Activated CD4-positive, alpha-beta T cell treated with anti-CD3 and anti-CD28 coated beads, Interleukin-2, amount 10 ng/mL, durations not matched to agents 7 days and 5 days (primary cell): ENCODE measurements at places on chromosomes 12 and 14.

DNA sequence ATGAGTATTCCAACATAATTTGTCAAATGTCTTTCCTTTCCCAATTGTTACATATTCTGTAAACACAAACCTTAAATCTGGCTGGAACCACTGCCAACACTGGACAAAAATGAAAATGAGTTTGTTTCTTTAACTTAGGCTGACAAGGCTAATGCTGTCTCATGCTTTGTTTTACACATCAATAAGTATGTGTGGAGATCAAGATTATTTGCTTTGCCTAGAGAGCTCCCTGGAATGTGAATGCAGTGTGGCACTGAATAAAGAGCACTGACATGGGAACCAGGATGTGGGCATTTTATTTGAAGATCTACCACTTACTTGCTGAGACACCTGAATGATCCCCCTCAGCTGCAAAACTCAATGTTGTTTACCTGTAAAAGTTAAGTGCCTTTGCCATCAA lies 61.7 kb downstream of the RALGAPA1 start:
- DNase-seq, result no peak

- DNase-seq, result no peak
These were observed 107.4 kb downstream of the AEBP2 start for GRCh38 chr12:19546611-19547162.

DNA sequence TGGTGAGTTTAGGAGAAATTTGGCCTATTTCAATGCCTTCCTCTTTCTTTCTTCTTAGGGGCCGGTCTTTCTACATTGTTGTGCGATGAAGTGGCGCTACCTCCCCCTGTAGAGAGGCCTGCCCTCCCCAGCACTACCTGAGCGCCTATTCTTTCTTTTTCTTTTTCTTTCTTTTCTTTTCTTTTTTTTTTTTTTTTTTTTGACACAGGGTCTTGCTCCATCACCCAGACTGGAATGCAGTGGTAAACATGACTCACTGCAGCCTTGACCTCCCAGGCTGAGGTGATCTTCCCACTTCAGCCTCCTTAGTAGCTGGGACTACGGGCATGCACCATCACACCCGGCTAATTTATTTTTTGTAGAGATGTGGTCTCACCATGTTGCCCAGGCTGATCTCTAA lies 136.1 kb upstream of the MAX start:
- DNase-seq, result no peak

DNA sequence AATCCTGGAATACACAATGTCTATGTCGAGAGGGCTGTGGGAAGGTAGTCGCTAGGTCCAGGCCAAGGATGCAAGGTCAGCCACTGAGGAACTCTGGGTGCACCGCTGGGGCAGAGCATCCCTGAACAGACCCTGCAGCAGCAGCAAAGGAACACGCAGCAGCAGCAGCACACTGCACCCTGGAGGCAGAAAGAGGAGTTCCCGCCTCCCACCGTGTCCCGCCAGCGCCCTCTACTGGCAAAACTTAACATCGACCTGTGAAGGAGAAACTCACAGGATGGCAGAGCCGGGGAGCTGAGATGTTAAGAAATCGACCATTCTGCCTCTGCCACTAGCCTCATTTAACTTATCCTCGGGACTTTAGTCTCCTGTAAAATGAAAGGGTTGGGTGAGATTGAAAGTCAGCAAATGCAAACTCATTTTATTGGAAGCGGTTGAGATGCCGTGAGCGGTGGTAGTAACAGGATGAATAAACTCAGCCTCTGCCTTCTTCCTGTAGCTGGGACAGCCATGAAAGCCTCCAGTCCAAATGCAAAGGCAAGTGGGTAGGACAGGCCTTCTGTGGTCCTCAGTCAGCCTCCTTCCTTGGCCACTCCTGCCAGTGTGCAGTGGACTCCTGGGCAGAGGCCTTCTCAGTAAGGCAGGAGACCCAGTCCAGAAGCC lies 45.6 kb downstream of the STAB2 start:
- DNase-seq, result peak; percentile 78

DNA sequence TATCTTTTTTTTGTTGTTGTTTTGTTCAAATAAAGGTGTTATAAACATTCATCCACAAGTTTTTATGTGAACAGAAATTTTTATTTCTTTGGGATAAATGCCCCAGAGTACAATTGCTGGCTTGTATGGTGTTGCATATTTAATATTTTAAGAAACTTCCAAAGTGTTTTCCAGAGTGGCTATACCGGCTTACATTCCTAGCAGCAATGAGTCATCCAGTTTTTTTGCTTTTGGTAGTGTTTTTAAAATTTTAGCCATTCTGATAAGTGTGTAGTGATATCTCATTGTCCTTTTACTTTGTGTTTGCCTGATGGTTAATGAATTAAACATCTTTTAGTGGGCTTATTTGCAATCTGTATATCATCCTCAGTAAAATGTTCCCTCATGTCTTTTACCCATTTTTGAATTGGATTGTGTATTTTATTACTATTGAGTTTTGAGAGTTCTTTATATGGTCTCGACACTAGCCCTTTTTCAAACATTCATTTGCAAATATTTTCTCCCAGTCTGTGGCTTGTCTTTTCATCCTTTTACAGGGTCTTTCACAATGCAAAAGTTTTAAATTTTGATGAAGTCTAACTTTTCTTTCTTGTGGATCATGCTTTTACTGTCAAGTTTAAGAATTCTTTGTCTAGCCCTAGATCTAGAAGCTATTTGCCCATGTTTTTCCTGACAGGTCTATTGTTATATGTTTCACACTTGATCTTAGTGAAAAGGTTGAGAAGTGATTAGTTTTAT lies 29.5 kb downstream of the PPP4R4 start:
- no peak for DNase-seq

DNA sequence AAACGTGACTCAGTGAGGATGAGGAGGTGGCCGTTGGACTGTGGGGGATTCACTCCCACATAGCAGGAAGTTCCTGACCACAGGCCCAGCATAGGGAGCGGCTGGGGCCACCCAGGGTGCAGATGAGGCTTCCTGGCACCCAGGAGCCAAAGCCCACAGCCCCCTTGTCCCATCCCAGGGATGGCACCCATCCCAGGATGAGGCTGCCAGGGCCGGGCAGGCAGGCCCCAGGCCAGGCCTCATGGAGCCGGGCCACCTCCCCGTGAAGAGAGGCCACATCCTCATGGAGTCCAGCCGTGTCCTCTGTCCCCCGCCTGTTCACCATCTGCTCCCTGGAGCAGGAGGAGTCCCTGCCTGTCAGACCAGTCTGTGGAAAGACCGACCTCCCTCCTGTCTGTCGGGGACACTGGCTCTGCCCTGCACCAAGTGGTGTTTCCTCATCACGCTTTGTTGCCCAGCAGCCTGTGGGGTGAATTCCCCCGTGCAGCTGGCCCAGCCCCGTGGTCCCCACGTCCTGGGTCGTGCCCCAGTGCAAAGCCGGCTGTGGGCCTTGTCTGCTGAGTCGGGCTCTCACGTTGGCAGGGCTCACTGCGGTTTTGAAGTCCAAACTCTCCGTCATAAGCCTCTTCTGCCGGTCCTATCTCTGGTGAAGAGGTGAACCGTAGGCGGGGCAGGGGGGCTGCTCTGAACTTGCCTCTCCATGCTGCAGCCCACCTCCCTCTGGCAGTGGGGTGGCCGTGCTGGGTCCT lies 24.5 kb downstream of the MMP17 start:
- DNase-seq, result no peak

GRCh38 chr12:15474766-15475165 lies 152.5 kb downstream of the PTPRO start:
- no peak for DNase-seq

DNA sequence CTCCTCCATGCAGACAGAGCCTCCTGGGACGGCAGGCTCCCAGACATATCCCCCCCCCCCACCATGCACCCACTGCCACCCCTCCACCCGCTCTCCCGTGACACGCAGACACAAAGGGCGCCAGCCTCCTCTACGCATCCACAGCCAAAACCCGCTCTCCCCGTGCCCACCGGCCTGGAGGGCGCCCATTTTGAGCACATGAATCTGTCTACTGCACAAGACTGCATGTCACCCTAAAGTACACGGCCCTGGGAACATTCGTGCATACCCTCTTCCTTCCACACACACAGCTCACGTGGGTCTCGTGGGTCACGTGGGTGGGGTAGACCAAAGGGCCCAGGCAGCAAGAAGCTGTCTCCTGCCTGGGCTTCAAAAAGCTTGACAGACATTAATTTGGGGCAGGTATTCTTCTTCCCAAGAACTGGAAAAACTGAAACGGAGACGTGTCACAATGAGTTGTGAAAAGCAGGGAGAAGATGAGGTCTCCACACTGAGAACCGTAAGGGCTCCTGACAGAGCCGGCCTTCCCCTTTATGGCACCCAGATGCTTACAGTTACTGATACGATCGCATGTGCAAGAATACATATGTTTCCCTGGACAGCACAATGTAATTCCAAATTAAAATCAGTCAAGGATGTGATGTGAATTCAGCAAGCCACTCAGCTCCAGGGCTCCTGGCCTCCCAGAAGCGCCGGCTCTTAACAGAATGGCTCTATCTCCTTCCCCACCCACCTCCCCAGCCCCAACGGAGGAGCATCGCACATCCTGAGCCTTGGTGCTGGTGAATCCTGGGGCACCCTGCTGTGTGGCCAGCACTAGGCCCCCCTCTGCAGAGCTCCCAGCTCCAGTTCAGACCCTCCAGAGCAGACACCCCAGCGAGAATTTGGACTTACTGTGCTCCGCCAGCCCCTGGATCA lies 1.9 kb downstream of the TGFB3 start:
- no peak for DNase-seq

GRCh38 chr14:29273513-29273912 lies 506.9 kb downstream of the FOXG1 start:
- no peak for DNase-seq

GRCh38 chr14:45038865-45039264 lies 45.1 kb upstream of the PRPF39 start:
- DNase-seq, result no peak

GRCh38 chr14:58587271-58587670 lies 50.5 kb upstream of the DACT1 start:
- DNase-seq, result no peak

GRCh38 chr12:117494833-117495655 lies 133.6 kb upstream of the NOS1 start:
- DNase-seq, result no peak

DNA sequence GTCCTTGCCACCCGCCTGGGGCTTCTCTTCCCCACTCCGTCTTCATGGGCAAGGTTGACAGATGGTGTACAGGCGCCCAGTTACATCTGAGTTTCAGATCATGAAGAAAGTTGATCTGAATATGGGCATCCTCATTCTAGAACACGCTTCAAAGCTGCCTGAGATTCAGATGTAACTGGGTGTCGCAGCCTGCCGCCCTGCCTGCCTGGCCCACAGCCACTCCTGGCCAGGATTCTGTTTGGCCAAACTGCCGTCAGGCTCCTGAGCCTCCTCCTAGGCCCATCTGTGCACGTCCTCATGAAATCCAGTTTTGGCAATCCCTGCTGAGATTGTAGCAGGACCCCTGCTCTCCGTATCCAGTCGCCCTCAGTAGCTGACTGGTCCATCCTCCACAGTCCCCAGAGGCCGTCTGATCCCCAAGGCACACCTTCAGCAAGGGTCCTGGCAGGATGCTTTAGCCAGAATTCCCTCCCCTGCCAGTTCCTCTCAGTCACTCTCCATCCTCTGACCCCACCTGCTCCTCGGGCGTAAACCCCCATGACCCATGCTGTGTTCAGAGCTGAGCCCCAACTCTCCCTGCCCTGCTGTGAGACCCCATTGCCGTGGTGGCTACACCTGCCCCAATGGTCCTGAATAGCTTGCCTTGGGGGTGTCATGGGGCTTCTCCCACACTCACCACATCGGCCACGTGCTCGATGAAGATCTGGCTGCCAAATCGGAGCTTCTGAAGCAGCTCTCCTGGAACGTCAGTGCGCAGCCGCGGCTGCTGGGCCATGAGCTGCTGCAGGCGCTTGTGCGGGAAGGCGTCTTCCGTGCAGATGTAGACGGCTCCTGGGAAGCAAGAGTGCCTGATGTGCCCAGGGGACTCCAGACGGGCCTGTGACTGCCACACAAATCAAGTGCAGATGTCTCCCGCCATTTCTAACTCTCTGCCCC lies 12.5 kb downstream of the XRCC3 start:
- DNase-seq, result no peak

DNA sequence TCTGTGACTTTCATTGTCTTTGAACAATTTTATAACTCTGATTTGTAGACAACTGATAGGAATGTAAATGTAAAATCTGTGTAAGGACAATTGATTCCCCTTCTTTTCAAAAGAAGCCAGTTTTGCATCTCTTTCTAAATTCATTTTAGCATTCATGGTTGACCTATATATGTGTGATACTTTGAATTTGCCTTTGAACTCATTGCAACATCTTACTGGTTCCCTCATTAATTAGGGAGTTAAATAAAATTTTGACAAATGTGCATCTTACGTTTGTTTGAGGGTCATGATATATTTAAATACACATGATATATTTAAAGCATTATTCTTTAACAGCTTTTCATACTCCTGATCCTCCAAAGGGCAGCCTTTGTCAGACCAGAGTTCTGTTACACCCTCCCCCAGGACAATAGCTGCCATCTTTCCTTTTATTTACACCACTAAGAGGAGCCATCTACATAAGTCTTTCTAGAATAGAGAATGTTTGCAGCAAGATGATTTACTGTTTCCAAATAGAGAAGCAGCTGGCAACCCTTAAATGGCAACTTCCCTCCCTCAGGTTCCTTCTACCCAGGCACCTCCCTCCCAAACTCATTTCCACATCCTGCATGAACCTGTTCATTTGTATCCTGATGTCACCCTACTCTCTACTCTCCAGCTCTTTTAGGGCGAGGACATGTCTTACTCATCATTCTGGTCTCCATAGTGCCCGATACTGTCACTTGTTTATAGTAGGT lies 40.2 kb upstream of the APPL2 start:
- DNase-seq, result no peak

DNA sequence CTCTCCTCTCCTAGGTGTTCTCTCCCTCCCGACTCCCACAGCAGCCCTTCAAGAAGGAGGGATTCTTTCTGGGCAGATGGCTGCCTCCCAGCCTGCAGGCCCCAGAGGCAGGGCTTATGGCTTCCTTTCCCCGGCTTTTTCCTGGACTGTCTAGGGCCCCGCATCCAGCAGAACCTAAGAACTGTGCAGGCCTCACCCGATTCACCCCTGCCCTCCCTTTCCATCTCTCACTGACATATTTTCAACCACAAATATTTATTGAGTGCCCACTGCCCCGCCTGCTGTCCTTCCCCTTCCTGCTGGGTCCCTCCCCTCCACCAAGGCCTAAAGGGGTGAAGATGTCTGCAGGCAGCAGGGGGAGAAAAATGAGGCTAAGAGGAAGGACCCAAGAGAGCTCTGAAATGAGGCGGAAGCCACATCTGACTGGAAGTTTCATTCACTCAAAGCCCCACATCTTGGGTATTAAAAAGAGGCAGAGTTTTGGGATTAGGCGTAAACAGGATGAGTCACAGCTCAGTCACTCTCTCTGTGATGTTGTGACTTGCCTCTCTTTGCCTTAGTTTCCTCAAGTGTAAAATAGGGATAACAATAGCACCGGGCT lies 2.9 kb downstream of the SCNN1A start:
- no peak for DNase-seq

GRCh38 chr12:645563-646071 lies 17.6 kb downstream of the NINJ2 start:
- DNase-seq, result no peak

- DNase-seq, result no peak
These were observed 254.0 kb downstream of the NTF3 start for GRCh38 chr12:5685935-5686334.

- no peak for DNase-seq
These were observed 4.6 kb downstream of the SALL2 start for GRCh38 chr14:21521501-21521900.

GRCh38 chr12:21718944-21719650 lies 55.4 kb downstream of the KCNJ8 start:
- no peak for DNase-seq
